ENCODE measurements at places on chromosomes 12 and 14.

DNA sequence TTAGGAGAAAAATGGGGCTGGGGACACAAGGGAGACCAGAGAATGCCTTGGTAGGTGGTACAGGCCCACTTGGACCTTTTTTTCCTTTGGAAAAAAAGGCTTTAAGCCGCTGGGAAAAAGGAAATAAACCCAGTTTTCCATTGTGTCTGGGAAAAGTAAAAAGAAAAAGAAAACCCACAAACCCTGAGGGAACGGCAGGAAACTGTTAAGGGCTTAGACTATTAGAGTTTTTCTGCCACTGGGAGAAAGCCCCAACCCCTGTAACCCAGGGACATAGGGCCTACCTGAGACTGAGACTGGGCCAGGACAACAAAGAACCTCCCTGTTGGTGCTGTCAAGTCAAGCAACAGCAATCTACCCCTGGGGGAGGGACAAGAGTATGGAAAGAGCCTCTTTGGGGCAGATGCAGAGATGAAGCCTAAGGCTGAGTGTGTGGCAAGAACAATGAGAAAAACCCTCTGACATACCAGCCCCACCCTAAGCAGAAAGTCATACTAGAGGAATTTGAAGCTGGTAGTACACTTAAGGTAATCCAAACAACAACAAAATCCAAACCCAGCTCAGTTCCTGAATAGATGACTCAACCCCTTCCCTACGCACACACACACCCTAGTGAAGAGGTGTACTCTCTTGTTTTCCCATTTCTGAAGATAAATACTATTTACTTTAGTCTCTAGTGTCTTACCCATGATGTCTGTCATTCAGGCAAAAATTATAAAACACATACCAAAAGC is 22.8 kb downstream of the ATF1 start:
- peak; percentile 96 for DNase-seq

- DNase-seq: peak; percentile 82
Observed at GRCh38 chr14:24271134-24271833, at the start of gene RABGGTA. Gene RABGGTA (minus strand): TSS chr14:24271597. CDS start chr14:24271115, 482 bp downstream.

DNA sequence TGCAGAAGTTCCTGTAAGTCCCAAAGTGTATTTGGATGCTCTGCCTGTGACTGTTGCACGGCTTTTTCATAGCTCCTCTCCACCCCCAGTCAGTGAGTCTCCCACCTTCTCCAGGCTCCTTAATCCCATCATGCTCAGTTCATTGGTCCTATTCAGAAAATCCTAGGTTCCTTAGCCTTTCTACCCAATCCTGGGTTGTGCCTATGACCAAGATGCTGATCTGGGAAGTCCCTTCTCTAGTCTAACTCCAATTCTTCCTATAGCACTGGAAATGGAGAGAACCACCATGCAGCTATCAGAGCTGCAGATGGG is 7.7 kb downstream of the CISTR start:
- DNase-seq: no peak

GRCh38 chr14:21090194-21090939 is 8.1 kb downstream of the ZNF219 start:
- DNase-seq: no peak

GRCh38 chr14:32186248-32186647 is 15.6 kb upstream of the RNU6-7 start:
- DNase-seq: no peak

GRCh38 chr14:58106446-58106845 is 45.6 kb downstream of the ARMH4 start:
- no peak for DNase-seq

- DNase-seq: peak; percentile 67
Observed at GRCh38 chr14:21068521-21069387, 1.4 kb upstream of the ARHGEF40 start.

GRCh38 chr12:25701290-25701689 is 148.2 kb upstream of the LMNTD1 start:
- DNase-seq: peak; percentile 77

- no peak for DNase-seq
Observed at GRCh38 chr12:56212361-56212760, 9.4 kb downstream of the RNF41 start.

DNA sequence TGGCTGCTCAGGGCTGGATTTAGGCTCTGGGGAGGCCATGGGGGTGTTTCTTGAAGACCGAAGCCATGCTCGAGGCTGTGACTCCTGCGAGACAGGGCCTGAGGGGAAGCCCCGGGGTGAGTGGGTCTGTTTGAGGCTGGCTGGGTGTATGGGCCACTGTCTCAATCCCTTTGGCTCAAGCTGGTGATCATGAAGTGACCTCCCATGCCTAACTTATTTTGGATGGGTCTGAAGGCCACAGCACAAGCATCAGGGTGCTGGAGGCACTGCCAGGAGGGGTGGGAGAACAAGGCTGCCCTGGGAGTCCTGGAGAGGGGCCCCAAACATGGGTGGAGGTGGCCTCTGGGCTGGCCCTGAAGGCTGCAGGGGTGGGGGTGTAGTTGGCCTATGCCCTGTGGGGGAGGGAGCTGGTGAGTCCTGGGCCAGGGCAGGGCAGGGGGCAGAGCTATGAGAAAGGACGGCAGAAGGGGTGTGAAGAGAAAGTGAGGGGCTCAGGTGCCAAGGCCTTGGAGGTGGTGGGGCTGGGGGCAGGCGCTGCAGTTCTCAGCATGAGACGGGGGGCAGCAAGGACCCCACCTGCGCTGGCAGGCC is 100.9 kb downstream of the KIF26A start:
- no peak for DNase-seq

DNA sequence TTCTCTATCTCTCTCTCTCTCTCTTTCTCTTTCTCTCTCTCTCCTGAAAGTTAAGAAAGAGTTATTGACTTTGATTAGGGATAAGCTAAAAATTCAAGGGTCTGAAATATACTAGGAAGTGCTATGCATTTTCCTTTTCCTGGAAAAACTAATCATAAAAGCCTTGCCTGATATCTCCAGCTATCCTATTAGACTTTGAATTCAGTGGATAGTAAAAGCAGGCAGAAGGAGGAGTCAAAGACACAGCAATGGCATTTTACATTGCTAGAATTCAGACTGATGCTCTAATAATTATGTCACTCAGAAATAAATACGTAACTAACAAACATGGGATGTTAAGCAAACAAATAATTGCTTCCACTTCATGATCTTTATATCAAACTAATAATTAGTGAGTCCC is 272.0 kb downstream of the SSPN start:
- DNase-seq: no peak

DNA sequence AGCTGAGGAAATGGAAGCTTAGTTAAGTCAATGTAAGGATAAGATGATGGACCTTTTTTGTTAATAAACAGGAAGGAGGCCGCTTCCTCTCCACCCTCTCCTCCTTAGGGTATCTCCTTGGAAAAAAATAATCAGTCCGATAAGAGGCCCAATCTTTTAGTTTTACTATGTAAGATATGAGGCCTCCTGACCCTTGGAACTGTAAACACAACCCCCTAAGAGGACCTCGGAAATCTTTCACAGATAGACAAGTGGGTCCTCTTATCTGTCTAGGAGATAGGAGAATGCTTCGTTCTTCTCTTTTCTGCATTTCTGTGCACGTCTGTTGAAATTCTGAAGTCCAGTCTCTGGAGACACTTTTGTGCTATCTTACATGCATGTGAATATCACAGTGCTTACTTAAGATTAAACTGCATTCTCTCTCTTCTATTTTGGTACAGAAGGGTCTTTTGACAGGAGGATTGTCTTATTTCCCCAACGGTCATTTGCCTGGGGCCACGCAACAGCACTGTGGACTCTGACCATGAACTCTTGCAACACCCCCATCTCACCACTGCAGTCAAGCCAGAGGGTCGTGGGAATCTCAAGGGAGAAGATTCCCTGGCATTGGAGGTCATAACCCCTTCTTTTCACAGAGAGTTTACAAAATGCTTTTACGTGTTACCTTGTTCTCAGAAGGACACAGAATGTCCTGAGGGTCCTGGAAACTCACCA is 313.0 kb upstream of the RTL1 start:
- no peak for DNase-seq

GRCh38 chr12:55927588-55928502 is at the start of gene PYM1:
Gene PYM1 (minus strand): TSS chr12:55927894. CDS start chr12:55927761, 133 bp downstream.
- peak; percentile 72 for DNase-seq

DNA sequence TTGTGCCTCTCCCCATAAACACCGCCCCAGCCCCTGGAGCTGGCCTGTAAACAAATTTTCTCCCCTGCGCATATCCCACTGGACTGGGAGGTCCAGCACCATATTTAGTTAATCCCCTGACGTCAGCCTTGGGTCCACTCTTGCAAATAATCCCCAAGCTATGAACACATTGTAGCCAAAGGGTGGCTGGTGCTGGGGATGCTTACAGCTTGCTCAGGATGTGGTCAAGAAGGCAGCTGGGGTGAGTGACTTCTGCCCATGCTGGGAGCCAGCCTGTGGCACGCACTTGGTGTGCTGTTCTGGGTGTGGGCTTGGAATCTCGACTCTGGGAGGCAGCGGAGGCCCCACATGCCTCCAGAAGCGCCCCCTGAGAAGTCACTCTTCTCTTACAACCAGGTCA is 32.1 kb downstream of the CMKLR1 start:
- DNase-seq: peak; percentile 84

DNA sequence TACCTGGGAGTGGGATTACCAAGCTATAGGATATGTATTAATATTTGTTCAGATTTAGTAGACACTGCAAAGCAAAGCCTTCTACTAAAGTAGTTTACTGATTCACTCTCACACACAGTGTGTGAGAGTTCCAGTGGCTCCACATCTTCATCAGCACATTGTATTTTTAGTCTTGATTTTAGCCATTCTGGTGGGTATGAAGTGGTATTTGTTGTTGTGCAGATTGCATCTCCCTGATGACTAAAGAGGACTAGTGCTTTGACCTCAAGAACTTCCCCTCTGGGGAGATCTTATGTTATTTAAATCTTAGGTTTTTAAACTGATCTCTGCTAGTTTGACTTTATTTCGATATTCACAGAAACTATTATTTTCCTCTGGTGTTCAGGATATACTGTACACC is 479.7 kb upstream of the RGS6 start:
- DNase-seq: no peak

DNA sequence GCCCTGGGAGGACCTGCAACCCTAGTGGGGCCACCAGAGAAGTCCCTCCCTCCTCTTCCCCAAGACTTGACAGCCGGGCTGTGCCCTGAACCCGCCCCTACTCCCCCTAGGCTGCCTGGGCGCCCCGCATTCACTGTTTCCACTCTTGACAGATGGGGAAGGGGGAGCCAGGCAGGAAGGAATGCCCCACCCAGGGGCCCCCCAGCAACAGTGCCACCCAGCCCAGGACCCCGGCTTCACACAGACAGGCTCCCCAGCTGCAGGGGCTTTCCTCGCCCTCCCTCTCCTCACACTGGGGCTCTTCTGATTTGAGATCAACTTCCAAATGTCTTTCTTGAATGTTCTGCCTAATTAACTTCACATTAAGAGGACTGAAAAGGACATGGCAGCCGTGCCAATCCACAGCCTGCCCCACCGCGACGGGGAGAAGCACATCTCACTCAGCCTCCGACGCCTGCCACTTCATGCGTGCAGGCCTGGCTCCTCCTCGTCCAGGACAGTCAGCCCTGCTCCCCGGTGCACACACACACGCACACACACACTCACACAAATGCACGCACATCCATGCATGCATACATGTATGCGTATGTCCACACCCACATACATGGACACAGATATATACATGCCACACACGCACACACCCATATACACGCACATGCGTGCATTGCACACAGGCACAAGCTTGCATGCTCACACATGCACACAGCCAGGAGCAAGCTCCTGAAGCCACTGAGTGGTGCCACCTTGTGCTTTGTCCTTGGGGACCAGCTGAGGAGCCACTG is 19.6 kb upstream of the C14orf180 start:
- DNase-seq: no peak

DNA sequence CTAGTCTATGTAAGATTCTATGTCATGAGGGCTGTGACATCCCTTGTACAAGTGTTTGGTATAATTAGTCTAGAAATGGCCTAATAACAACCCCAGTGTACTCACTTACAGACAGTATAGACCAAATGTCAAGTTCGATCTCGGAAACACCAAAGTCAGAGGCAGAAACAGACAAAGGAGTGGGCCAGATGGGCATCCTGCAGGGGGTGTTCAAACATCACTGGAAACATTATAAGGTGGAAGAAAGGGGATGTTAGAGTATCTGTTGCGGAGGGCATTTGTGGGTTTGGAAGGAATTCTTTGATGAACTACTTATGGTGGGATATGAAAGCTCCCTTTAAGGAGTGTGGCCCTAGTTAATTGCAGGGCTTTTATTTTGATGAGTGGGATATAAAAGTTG is 134.6 kb downstream of the ESR2 start:
- no peak for DNase-seq

GRCh38 chr14:31206536-31207286 is 882 bp downstream of the HECTD1 start:
- DNase-seq: peak; percentile 41

- DNase-seq: peak; percentile 78
Observed at GRCh38 chr14:22886500-22887259, 3.7 kb downstream of the REM2 start.

DNA sequence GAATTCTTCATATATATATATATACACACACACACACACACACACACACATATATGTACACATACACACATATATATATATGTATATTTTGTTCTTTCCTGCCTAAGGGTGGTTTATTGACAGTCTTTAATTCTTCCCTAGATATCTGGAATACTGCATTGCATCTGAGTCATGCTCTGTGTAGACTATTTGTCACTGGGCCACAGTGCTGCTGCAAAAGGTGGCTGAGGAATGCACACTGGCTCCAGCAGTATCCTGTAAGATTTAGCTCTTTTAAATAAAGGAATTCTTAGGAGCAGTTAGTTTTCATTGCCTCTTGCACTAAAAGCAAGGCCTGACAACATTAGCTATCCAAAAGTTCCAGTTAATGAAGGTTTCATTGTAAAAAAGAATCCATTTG is 200.9 kb downstream of the APAF1 start:
- DNase-seq: no peak

DNA sequence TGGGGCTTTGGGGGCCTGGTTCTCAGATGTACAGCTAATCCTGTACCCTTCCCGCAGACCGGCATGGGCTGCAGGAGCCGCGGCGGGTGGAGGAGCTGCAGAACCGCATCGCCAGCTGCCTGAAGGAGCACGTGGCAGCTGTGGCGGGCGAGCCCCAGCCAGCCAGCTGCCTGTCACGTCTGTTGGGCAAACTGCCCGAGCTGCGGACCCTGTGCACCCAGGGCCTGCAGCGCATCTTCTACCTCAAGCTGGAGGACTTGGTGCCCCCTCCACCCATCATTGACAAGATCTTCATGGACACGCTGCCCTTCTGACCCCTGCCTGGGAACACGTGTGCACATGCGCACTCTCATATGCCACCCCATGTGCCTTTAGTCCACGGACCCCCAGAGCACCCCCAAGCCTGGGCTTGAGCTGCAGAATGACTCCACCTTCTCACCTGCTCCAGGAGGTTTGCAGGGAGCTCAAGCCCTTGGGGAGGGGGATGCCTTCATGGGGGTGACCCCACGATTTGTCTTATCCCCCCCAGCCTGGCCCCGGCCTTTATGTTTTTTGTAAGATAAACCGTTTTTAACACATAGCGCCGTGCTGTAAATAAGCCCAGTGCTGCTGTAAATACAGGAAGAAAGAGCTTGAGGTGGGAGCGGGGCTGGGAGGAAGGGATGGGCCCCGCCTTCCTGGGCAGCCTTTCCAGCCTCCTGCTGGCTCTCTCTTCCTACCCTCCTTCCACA is 7.6 kb downstream of the NR4A1 start:
- no peak for DNase-seq

- no peak for DNase-seq
Observed at GRCh38 chr14:28245216-28245615, 521.4 kb upstream of the FOXG1 start.

Measured in EL (cell line).